Fibroblast of lung (primary cell): ENCODE measurements at places on chromosomes 4 and X.

GRCh38 chrX:1938190-1938589 is 323.3 kb downstream of the ASMT start:
- no peak overlapping the region for H3K4me3 ChIP-seq
- no peak overlapping the region for H3K27ac ChIP-seq
- no peaks in the 10 kb centered on the region for H3K36me3 ChIP-seq
- no peaks in the 10 kb centered on the region for H3K27me3 ChIP-seq
- no peaks in the 10 kb centered on the region for H3K4me1 ChIP-seq

DNA sequence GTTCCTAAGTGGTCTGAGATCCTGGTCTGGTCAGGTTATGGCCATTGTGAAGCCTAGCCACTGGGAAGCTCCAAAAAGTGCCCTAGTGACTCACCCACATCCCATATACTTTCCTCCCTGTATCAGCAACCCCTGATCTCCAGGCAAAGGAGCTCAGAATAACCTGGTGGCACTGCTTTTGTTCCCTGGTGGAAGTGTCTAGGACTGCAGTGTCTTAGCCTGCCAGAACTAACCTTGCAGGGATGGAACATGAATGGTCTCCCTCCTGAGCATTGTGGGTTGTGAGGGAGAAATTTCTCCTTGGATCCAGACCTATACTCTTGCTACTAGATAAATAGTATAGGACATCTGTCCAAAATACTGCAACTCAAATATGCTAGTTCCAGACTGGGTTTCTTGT is 27.9 kb upstream of the WDR1 start:
- no peaks in the 10 kb centered on the region for H3K4me1 ChIP-seq
- DNase-seq: no peak
- no peaks in the 10 kb centered on the region for H3K27me3 ChIP-seq
- H3K36me3 ChIP-seq: no peaks in the 10 kb centered on the region

- peak overlapping the region; percentile 50 for H3K27ac ChIP-seq
- H3K4me3 ChIP-seq: no peak overlapping the region
- H3K36me3 ChIP-seq: no peaks in the 10 kb centered on the region
- H3K4me1 ChIP-seq: peaks cover 13% of the 10 kb centered on the region
Observed at GRCh38 chr4:6891436-6892170, 18.0 kb upstream of the TBC1D14 start.

- H3K4me1 ChIP-seq: peaks cover 4% of the 10 kb centered on the region
- H3K27ac ChIP-seq: no peak overlapping the region
- H3K4me3 ChIP-seq: no peak overlapping the region
- H3K27me3 ChIP-seq: no peaks in the 10 kb centered on the region
- no peaks in the 10 kb centered on the region for H3K36me3 ChIP-seq
Observed at GRCh38 chr4:6697131-6697530, 3.5 kb downstream of the S100P start.

DNA sequence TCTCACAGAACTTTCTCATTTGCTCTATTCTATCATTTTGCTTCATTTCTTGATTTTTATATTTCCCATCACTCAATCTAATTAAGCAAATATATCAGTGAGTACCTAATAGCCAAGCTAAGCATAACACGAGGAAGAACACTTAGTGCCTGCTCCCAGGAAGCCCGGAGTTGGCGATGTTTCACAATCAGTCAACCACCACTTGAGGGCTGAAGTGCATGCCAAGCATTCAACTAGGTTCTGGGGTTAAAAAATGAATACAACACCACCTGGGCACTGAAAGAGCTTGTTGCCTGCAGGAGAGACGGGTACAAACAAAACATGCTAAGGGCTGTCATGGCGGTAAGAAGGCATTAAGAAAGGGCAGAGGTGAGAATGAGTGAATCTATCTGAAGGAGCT is 47.5 kb downstream of the UCHL1 start:
- H3K4me1 ChIP-seq: no peaks in the 10 kb centered on the region
- H3K27me3 ChIP-seq: peaks cover 4% of the 10 kb centered on the region
- no peak overlapping the region for H3K4me3 ChIP-seq
- no peak overlapping the region for H3K27ac ChIP-seq
- H3K36me3 ChIP-seq: no peaks in the 10 kb centered on the region

DNA sequence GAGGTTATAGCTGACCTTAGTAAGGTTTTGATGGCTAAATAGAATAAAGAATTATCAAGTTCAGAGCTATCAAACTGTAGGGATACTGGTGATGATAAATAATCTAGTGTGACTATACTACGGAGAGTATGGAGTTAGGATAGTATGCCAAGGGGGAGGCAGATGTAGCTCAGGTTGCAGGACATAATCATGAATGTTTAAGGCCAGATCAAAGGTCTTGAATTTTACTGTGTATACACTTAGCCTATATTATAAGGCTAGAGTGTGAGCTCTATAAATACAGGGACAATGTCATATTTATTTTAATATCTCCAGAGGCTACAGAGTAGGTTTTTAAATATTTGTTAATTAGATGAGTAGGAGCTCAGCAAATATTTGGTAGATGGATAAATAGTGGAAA is 131.1 kb upstream of the STIM2 start:
- H3K4me1 ChIP-seq: no peaks in the 10 kb centered on the region
- H3K27ac ChIP-seq: no peak overlapping the region
- no peak overlapping the region for H3K4me3 ChIP-seq
- no peaks in the 10 kb centered on the region for H3K27me3 ChIP-seq
- no peaks in the 10 kb centered on the region for H3K36me3 ChIP-seq

- H3K36me3 ChIP-seq: no peaks in the 10 kb centered on the region
- H3K27ac ChIP-seq: no peak overlapping the region
- DNase-seq: no peak
Observed at GRCh38 chrX:20654596-20655106, 387.9 kb upstream of the RPS6KA3 start.

DNA sequence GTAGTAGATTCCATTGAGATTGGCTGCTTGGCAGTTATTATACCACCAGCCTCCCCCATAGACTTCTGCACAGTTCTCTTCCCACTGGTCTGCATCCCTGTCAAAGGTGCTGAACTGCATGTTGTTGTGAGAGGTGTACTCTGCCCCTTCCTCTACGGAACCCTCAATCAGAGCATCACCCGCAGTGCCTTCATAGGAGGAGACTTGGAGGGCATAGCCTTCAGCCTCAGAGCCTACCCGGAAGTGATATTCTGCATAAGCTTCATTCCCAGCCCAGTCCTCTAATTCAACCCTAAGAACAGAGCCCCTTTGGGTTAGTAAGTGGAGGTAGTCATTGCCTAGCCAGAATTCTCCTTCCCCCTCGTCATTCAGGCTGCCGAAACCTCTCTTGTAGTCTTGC is 6.3 kb downstream of the FGA start:
- no peaks in the 10 kb centered on the region for H3K27me3 ChIP-seq
- DNase-seq: no peak
- H3K27ac ChIP-seq: no peak overlapping the region
- no peaks in the 10 kb centered on the region for H3K4me1 ChIP-seq

GRCh38 chrX:38636949-38637819 is 75.8 kb downstream of the TSPAN7 start:
- no peaks in the 10 kb centered on the region for H3K36me3 ChIP-seq
- no peaks in the 10 kb centered on the region for H3K27me3 ChIP-seq
- H3K27ac ChIP-seq: no peak overlapping the region
- no peak for DNase-seq
- H3K4me3 ChIP-seq: no peak overlapping the region

GRCh38 chr4:170198747-170199146 is 109.0 kb upstream of the AADAT start:
- no peak overlapping the region for H3K4me3 ChIP-seq
- no peaks in the 10 kb centered on the region for H3K36me3 ChIP-seq
- no peak for DNase-seq
- H3K27me3 ChIP-seq: no peaks in the 10 kb centered on the region
- H3K4me1 ChIP-seq: no peaks in the 10 kb centered on the region

DNA sequence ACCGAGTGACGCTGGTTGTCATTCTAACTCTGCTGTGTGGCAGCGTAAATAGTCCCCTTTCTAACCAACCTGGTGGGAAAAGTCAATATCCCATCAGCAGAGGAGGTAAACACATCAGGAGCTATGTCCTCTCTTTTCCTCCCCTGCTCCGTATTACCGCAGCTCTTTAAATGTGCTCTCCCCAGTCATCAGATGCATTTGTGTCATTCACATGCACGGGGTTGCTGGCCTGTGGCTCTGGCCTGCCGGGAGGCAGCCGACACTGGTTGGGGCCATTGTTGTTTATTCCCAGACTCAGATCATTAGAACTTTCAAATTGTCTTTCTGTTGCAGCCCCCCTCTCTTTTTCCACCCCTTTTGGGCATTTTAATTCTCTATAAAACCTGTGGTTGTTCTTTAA is 21.9 kb downstream of the ARX start:
- no peak overlapping the region for H3K27ac ChIP-seq
- no peaks in the 10 kb centered on the region for H3K36me3 ChIP-seq
- H3K27me3 ChIP-seq: no peaks in the 10 kb centered on the region
- no peaks in the 10 kb centered on the region for H3K4me1 ChIP-seq
- no peak overlapping the region for H3K4me3 ChIP-seq

GRCh38 chr4:87738483-87738882 is 60.9 kb upstream of the IBSP start:
- no peak overlapping the region for H3K27ac ChIP-seq
- no peak for DNase-seq
- H3K36me3 ChIP-seq: no peaks in the 10 kb centered on the region
- no peak overlapping the region for H3K4me3 ChIP-seq

DNA sequence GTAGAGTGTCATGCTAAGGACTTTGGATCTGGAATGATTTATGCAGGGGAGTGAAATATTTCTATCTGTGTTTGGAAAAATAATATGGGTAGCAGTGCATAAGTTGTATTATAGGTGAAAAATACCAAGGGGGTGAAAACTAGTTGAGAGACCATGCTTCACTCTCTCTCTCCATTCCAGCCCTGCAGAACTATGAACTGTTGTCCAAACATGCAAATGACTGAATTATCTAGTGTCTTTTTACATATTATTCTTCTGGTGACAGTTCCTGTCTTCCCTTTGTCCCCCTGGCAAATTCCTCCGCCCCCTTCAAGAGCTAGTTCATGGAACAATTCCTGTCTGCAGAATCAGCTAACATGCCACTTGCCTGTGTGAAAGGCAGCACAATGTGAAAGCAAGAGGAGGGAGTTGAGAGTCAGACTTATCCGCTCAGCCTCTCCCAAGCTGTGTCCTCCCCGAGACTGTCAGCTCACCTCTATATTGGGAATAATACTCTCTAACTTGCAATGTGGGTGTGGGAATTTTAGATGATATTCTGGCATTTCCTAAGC is 2.3 kb downstream of the PF4 start:
- no peaks in the 10 kb centered on the region for H3K36me3 ChIP-seq
- no peaks in the 10 kb centered on the region for H3K27me3 ChIP-seq
- no peak overlapping the region for H3K4me3 ChIP-seq
- no peak for DNase-seq

GRCh38 chr4:14115106-14115505 is 487.6 kb upstream of the BOD1L1 start:
- no peaks in the 10 kb centered on the region for H3K27me3 ChIP-seq
- H3K27ac ChIP-seq: no peak overlapping the region
- no peak for DNase-seq
- no peaks in the 10 kb centered on the region for H3K36me3 ChIP-seq
- H3K4me3 ChIP-seq: no peak overlapping the region

GRCh38 chr4:141107927-141108326 is 25.3 kb downstream of the RNF150 start:
- H3K36me3 ChIP-seq: no peaks in the 10 kb centered on the region
- H3K4me3 ChIP-seq: no peak overlapping the region
- DNase-seq: no peak
- no peak overlapping the region for H3K27ac ChIP-seq

- H3K27me3 ChIP-seq: no peaks in the 10 kb centered on the region
- H3K36me3 ChIP-seq: no peaks in the 10 kb centered on the region
- H3K27ac ChIP-seq: no peak overlapping the region
- no peak overlapping the region for H3K4me3 ChIP-seq
Observed at GRCh38 chrX:138794246-138794645, 82.7 kb upstream of the FGF13 start.

- H3K4me3 ChIP-seq: no peak overlapping the region
- DNase-seq: no peak
- H3K36me3 ChIP-seq: peaks cover 9% of the 10 kb centered on the region
- H3K27me3 ChIP-seq: no peaks in the 10 kb centered on the region
Observed at GRCh38 chr4:1298461-1298860, 8.8 kb downstream of the MAEA start.

DNA sequence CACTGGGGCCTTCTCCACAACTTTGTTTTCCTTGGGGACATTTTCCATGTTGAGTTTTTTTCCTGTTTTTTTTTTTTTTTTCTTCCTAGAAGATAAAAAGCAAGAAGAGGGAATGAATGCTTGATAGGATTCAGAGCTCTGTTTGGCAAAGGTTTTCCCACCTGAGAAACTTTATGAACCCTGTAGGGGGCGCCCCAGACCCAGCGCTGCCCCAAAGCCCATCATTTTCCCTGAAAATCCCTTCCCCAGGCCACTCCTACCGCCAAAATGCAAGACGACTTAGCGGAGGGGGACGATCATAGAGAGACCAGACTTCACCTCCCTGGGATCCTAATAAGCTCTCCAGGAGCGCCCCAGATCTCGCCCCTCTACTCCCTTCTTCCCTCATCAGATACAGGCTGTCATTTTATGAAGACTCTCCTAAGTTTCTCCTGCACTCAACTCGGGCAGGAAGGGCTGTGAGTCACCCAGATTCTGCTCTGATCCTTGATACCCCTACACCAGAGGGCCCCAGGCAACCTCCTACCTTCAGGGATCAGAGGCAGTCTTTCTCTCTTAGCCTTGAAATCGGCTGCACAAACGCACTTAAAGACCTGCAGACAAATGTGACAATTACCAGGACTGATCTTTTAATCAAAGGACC is 1.4 kb downstream of the BEX5 start:
- H3K27ac ChIP-seq: no peak overlapping the region
- H3K36me3 ChIP-seq: no peaks in the 10 kb centered on the region
- H3K4me1 ChIP-seq: no peaks in the 10 kb centered on the region
- H3K27me3 ChIP-seq: no peaks in the 10 kb centered on the region
- H3K4me3 ChIP-seq: no peak overlapping the region

- no peaks in the 10 kb centered on the region for H3K4me1 ChIP-seq
- H3K36me3 ChIP-seq: no peaks in the 10 kb centered on the region
- no peak overlapping the region for H3K27ac ChIP-seq
- no peaks in the 10 kb centered on the region for H3K27me3 ChIP-seq
Observed at GRCh38 chr4:115215935-115216334, 102.5 kb upstream of the NDST4 start.

DNA sequence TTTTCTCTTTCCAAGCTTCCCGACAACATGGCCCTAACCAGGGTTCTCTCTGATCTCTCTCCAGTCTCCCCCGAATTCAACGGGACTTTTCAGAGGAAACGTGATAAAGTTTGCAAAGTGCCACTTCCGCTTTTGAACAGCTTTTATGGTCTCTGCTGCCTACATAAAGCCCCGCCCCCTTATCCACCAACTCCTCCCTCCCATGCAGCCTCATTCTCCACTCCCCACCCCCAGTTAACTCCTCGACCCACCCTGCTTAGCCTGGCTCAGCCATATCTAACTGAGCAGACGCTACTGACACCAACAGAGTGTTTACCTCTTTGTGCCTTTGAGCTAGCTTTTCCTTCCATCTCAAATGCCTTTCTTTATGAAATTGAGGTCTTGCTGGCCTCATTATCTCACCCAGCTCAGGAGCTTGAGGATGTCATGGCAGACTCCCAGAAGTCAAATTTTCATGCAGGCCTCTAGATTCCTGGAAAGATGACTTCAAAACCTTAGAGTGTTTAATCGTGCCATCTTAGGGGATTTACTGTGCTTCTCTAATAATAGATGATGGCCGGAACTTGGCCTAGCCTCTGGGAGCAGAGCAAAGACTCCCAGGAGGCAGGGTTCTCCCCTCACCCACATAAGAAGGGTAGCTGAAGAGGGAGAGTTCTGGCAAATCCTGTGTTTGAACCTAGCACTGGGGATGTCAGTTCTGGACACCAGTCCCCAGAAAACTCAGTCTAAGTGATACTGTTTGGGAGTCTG is 606.0 kb downstream of the BCOR start:
- DNase-seq: no peak
- no peaks in the 10 kb centered on the region for H3K4me1 ChIP-seq
- H3K27me3 ChIP-seq: no peaks in the 10 kb centered on the region
- no peak overlapping the region for H3K4me3 ChIP-seq

GRCh38 chr4:6362896-6363295 is 93.2 kb downstream of the WFS1 start:
- H3K36me3 ChIP-seq: no peaks in the 10 kb centered on the region
- no peaks in the 10 kb centered on the region for H3K4me1 ChIP-seq
- H3K4me3 ChIP-seq: no peak overlapping the region
- peak; percentile 27 for DNase-seq
